NCI-H1105 (cell line): ENCODE measurements at places on chromosomes 1 and 21.

DNA sequence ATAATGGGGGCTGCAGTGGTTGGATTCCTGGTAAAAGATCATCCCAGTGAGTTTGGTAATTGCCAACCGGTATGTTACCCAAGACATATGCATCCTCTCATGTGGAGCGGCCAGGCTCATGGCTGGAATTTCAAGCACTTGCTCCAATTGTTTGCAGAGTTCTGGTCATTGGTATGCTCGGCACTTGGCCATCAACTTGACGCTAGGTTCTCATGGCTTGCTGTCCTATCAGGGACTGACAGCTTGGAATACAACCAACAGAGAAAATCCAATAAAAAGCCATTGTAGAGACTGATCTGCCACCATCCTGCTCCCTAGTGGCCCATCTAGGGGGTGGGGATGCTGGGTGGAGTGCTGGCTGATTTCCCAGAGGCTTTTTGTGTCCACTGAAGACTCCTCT is 120.9 kb downstream of the EDEM3 start:
- DNase-seq = no peak

DNA sequence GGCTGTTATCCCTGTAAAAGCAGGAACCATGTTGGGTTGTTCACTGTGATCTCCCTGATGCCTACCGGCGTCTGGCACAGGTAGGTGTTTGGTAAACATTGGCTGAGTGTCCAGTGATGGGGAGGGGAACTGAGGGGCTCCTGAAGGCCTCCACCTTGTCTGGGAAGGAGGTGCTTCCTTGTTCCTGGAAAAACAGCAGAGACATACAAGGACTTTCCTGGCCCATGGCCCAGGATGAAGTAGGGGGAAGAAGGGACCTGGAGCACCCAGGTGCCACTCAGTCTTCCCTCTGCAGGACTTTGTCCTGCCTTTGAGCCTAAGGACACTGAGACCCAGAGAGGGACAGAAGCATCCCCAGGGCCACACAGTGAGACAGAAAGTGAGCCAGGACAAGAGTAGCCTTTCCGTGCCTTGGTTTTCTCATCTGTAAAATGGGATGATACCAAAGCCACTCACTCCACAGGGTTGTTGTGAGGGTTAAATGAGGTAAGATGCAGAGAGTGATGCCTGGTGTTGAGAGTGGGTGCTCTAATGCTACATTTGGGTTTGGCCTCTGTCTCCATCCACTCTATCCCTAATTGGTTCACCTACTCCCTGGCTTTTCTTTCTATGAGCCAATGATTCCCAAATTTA is 6.1 kb upstream of the HEYL start:
- no peak for DNase-seq

DNA sequence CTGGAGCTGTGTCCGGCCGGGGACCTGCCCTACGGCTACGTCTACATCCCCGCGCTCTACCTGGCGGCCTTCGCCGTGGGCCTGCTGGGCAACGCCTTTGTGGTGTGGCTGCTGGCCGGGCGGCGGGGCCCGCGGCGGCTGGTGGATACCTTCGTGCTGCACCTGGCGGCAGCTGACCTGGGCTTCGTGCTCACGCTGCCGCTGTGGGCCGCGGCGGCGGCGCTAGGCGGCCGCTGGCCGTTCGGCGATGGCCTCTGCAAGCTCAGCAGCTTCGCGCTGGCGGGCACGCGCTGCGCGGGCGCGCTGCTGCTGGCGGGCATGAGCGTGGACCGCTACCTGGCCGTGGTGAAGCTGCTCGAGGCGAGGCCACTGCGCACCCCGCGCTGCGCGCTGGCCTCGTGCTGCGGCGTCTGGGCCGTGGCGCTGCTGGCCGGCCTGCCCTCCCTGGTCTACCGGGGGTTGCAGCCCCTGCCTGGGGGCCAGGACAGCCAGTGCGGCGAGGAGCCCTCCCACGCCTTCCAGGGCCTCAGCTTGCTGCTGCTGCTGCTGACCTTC is 412 bp downstream of the GPR25 start:
- DNase-seq = no peak

GRCh38 chr21:30126576-30126975 is 40.0 kb downstream of the CLDN17 start:
- DNase-seq = no peak

- no peak for DNase-seq
Observed at GRCh38 chr1:163131981-163132380, 62.8 kb downstream of the RGS4 start.

- no peak for DNase-seq
Observed at GRCh38 chr1:159839116-159839849, 12.6 kb downstream of the SLAMF8 start.

GRCh38 chr21:14479241-14479786 is 66.8 kb downstream of the SAMSN1 start:
- DNase-seq = no peak

DNA sequence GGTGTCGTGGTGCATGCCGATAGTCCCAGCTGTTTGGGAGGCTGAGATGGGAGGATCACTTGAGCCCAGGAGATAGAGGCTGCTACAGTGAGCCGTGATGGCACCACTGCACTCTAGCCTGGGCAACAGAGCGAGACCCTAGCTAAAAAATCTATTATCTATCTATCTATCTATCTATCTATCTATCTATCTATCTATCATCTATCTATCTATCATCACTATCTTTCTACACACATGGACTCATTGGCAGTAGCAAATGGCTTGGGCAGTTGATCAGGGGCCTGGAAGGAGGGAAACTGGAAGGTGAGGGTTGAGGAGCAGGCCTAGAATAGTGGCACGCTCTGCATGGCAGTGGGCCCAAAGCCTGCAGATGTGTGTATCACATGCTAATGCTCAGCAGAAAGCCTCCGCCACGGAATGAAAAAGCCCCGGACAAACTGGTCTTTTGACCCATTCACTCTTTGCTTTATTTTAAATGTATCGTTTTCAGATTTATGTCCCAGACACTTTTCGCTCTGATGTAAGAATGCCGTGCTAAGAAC is 7.3 kb upstream of the HUNK start:
- no peak for DNase-seq

DNA sequence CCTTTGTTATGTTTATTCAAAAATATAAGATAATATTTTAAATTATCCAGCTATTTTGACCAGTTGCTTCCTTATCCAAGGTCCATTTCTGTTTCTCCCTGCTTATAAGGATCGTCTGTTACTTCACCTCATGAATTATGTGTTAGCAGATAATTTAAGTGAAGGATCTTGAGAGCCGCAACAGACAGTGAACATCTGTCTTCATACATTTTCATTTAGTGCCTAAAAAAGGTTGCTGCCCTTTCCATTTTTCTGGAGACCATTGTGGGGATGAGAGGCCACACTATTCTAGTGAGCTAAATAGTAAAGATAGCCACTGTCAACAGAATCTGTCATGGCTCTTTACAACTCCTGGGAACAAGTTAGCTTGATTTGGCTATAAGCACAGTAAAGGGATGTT is 154.0 kb downstream of the CLEC20A start:
- no peak for DNase-seq

DNA sequence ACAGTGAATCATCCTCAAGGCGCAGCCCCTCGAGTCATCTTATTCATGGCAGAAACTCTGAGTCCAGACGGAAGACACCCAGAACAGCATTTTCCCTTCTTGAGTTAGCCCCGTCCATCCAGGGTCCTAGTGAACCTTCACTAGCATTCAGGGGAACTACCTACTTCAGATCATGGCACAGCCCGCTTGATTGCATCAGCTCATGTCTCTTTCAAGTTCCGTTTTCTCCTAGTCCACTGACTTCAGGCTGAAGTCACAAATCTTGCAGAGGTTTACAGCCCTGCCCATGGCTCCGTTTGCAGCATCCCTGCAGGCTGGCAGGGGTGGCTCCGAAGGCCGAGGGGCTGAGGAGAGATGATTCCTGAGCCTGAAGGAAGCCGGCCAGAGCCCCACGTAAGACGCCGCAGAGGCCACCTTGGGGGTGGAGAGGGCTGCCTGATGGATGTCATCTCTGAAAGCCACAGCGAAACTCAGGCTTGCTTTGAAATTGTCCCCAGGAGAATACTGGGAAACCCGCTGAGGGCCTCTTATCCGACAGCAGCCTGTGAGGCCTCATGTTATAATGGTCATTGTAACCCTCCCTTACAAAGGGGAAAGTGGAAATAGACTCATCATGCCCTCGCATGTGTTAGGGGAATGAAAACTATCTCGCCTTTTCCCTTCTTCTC is 310.2 kb upstream of the AJAP1 start:
- no peak for DNase-seq
